ENCODE measurements at places on chromosomes 11 and 22. TPM values are rescaled to one million over a fixed set of nuclear protein-coding genes. Genes with fewer than 3 reads are reported as not detected.

C11orf91 gene
- not detected for total RNA-seq

LSP1 gene
- total RNA-seq = 40.2 TPM

SMTNL1 gene
- not detected for total RNA-seq

GLB1L3 gene
- total RNA-seq = not detected

DBX1 gene
- total RNA-seq = not detected

LDHA gene
- total RNA-seq = 1,021 TPM

HEPHL1 gene
- total RNA-seq = not detected

CHRDL2 gene
- total RNA-seq = not detected

WBP2NL gene
- total RNA-seq = 1.6 TPM

DUSP8 gene
- not detected for total RNA-seq

SLC25A45 gene
- 0.41 TPM for total RNA-seq

CLCF1 gene
- total RNA-seq = 1.5 TPM

KLHL22 gene
- 29.6 TPM for total RNA-seq

FJX1 gene
- total RNA-seq = 78.2 TPM

C22orf31 gene
- not detected for total RNA-seq

F2 gene
- not detected for total RNA-seq

KRTAP5-2 gene
- total RNA-seq = not detected

SOX10 gene
- total RNA-seq = not detected

All from fibroblast of the aortic adventitia (primary cell).